ENCODE measurements at places on chromosomes 4 and X.

GRCh38 chr4:150960818-150961217, 54.3 kb downstream of the LRBA start:
- no peak for DNase-seq

- DNase-seq = no peak
Observed at GRCh38 chr4:159178979-159179969, 76.4 kb downstream of the RAPGEF2 start.

- no peak for DNase-seq
Observed at GRCh38 chr4:7929118-7929951, 10.3 kb downstream of the AFAP1 start.

GRCh38 chr4:73170518-73171198, 87.9 kb downstream of the ANKRD17 start:
- no peak for DNase-seq

DNA sequence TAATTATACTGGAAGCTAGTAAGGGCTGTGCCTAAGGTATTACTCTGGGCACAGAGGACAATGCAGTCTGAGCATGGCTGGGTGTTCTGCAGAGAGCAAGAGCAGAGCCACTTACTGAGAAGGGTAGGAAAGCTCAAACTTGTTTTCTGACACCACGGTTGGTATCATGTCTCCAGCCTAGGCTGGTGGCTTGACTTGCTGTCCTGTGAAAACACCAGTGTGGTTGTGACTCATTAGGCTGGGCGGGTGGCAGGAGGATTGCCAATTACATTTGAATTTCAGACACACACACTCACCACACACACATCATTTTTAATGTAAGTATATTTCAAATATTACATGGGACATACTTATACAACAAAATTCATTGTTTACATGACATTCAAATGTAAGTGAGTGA, 19.7 kb upstream of the MTM1 start:
- DNase-seq = no peak

DNA sequence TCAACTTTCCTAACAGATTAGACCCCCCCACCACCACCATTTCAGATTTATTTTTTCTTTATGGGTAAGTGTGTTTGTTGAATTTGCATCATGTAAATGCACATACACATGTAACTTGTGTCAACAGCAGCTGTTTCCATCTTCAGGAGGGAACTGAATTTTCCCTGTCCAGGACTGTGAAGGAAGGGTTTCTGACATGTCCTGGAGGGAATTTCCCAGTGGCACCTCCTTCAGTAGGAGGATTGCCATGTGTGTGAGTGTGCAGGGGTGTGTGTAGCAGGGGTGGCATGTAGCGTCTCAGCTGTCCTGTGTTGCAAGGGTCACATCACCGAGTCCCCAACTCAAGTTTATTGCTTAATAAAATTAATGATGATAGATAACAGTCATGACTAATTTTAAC, 19.7 kb downstream of the HERC6 start:
- DNase-seq = no peak

DNA sequence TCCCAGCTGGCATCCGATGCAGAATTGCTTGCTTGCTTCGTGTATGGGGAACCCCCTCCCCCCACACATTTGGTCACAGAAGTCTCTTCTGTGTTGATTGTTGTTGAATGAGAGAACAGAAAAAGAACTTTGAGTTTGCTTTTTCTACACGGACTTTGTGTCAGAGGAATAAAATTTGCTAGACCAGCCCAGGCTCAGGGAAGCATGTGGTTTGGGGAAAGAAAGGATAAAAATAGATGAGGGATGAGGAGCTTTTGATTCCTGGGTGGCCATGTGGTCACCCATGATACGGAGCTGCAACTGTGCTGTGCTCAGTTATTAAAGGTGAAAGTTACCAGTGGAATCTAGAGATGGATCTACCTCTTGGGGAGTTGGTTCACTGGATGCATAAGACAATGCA, 34.2 kb upstream of the ESX1 start:
- no peak for DNase-seq

DNA sequence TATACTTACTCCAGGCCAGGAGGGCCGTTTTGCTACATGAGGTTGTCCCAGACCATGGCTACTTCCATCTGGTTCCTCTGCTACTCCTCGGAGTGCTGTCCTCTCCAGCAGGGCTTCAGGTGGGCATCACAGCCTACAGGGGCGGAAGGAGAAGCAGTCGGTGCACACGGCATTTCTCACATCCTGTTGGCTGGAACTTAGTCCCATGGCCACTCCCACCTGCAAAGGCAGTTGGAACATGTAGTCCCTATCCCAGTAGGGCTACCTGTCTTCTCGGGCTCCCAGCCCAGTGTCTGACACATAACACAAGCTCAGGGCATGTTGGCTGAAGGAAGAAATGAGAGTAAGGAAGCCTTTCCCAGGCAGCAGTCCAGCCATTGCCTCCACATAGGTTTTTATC, 7.7 kb upstream of the STK32B start:
- DNase-seq = no peak

DNA sequence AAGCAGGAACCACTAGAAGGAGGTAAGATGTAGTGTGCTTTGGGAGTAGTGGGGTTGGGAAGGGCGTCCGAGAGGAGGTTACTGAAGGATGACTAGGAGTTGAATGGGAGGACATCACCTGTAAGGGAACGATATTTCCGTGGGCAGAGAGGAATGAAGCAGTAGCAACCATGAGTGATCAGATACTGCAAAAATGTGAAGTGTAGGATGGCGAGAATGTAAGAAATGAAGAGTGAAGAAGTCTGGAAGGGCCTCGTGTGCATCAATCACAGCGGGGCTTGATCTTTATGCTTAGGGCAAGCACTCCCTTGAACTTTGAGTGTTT, 594 bp downstream of the MSMO1 start:
- DNase-seq = no peak

DNA sequence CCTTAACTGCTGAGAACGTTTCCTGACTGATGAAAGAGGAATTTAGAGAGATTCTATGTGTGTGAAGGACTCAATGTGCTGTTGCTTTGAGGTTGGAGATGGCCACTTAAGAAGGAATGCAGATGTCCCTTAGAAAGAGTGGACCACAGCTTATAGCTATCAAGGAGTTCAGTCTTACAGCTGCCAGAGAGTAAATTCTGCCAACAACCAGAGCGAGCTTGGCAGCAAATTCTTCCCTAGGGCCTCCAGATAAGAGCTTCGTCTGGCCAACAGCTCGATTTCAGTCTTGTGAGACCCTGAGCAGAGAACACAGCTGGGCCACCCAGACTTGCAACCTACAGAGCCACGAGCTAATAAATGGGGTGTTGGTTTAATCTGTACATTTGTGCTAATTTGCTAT, 21.8 kb downstream of the MID1 start:
- DNase-seq = no peak

GRCh38 chr4:25308761-25309160, 3.8 kb upstream of the ZCCHC4 start:
- DNase-seq = no peak

DNA sequence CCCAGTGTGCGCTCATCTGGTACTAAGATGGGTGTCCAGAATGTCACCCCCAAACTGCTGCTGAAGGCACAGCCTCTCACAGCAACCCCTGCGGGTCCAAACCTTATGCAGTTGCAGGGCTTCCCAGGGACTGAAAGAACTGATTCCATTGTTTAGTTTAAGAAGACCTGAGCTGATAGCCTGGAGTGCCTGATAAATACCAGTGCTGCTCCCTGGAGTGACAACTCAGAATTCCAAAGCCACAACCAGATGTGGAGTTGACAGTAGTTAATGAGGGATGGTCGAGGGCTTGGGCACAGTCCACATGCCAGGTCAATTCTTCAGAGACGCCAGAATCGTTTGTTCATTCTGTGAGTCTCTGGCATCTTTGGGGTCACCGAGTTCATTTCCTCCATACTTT, 71.2 kb downstream of the LNX1 start:
- no peak for DNase-seq

- no peak for DNase-seq
Observed at GRCh38 chr4:33188733-33189132, 2468.6 kb downstream of the PCDH7 start.

DNA sequence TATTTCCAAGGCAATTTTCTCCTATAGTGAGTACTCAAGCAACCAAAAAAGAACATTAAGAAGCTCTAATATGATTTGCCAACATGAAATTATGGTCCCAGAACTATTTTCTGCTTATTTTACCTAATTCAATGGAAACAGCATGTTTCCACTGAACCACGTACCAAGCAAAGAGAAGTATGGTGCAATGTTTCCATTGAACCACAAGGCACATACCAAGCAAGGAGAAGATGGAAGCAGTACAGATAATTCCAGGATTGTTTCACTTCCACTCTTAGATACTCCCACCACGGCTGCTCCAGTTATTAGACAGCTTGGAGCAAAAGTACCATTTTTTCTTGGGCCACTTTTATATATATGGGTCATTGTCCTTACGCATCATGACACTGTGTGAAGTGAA, 164.9 kb downstream of the RNF150 start:
- no peak for DNase-seq

- no peak for DNase-seq
Observed at GRCh38 chr4:88955580-88956380, 101.2 kb downstream of the FAM13A start.

DNA sequence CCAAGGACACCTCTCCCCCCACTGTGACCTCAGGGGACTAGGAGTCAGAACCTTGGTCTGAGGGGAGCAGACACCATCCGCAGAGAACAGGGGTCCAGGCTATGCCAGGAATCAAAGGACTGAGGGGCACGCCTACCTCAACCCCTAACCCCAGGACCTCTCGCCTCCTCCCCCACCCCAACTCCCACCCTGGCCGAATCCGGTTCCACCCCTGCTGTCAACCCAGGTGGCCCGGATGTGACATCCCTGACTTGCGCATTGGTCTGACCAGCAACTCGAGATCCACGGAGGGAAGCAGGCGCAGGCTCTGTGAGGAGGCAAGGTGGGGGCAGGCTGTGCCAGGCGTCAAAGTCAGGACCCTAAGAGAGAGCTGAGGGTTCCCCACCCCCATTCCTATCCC, 468 bp upstream of the MAGEA4 start:
- no peak for DNase-seq

DNA sequence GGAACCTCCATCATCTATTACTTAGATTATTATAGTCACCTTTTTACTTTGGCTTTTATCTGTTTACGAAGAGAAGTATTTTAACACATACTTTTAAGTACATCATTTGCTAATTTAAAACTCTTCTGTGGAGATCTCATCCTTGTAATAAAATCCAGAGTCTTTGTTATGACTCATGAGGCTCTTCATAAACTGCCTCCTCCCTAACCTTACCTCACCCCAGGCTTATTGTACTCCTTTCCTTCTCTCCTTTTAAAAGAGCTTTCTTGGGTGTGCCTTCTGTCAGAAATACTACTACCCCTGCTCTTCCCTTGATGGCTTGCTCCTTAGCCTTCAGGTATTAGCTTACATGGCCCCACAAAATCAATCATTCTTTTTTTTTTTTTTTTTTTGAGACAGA, 6.6 kb downstream of the ARL9 start:
- DNase-seq = no peak

- DNase-seq = peak; percentile 43
Observed at GRCh38 chrX:1421433-1422134, 29.7 kb upstream of the SLC25A6 start.

DNA sequence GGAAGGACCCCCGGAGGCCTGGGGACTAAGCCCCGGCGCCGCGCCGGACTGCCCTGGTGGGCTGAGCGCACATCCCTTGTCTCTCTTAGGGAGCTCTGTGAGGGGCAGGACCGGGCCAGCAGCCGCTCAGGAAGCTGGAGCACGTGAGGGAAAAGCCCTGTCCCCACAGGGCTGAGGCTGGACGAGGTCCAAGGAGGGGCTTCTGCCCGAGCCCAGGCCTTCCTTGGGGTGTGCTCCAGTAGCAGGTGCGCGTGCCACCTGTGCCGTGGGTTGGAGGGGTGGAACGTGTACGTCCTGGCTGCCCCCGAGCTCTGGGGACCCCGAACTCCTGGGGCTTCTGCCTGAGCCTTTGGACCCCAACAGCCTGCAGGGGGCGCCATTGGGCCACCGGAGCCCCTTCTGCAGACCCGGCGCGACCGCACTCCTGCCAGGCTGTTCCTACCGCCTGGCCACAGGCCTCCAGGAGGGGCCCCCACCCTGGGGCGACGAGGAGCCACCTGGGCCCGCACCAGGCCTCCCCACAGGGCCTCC, 27.2 kb downstream of the TACC3 start:
- DNase-seq = peak; percentile 83

- no peak for DNase-seq
Observed at GRCh38 chr4:98517218-98518021, 141.0 kb downstream of the TSPAN5 start.

GRCh38 chrX:129747533-129747932, 8.8 kb downstream of the XPNPEP2 start:
- no peak for DNase-seq

GRCh38 chr4:99076292-99076976, 12.2 kb downstream of the ADH5 start:
- no peak for DNase-seq

GRCh38 chr4:84966382-84967242, at the start of gene WDFY3:
WDFY3 (minus strand) TSS chr4:84966690; CDS start chr4:84860591, 106,099 bp downstream.
- DNase-seq = peak; percentile 88

GRCh38 chrX:138986235-138986634, 274.7 kb upstream of the FGF13 start:
- DNase-seq = no peak

DNA sequence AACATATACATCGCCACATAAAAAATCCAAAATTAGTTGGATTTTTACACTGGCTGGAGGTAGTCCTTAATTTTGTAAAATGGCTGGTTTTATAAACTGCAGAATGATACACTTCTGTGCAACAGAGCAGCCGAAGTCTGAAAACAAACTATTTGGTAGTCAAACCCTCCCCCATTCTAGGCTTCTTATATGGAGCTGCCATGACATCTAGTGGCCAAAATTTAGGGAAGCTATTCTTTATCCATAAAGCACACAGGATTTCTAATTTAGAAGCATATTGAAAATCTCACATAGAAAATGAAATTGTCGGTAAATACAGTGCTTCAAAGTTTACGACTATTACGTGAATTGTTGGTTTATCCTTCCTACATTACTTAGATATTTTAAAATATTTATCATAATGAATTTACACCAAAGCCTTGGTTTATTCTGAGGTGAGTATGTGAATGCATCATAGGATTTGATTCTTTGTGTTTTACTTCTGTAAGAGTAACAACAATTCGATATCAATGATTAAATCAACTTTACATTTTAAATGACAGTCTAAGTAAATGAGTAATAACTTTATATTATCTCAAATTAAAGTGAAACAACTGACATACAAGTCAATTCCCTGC, 113.4 kb upstream of the FAM241A start:
- no peak for DNase-seq

DNA sequence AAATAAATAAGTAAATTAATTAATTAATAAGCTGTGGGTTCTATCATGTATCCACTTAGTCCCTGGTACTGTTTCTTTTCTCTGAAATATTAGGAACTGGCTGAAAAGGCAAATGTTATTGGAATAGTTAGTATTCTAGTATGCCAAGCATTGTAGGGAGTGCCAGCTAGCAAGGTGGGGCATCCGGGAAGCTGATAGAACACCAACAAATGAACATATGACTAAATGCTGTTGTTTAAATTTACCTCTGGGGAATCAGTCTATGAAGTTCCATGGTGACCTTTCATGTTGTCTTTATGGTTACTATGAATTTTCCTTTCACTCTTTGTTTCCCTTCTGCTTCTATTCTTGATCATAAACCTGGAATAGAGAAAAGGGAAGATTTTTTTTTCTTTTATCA, 32.7 kb downstream of the NUDT6 start:
- DNase-seq = no peak
